ENCODE measurements at places on chromosomes 4 and X.

GRCh38 chrX:155086202-155086840, 15.0 kb downstream of the BRCC3 start:
- DNase-seq, result no peak

- no peak for DNase-seq
Measured at GRCh38 chrX:53442322-53442631, 8.1 kb upstream of the HSD17B10 start.

GRCh38 chrX:29555465-29556091, 659.8 kb upstream of the MAGEB2 start:
- DNase-seq, result no peak

DNA sequence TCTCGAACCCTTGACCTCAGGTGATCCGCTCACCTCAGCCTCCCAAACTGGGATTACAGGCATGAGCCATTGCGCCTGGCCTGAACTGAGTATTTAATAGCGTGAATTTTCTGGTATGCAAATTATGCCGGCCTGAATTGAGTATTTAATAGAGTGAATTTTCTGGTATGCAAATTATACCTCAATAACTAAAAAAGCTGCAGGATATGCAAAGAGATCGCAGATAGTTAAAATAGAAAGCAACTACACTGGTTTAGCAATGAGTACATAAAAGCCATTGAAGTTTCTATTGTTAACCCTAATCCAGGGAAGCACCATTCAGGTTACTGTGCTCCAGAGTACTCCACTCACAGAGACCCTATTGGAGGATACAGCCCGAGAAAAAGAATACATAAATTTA, 22.8 kb downstream of the FBXW7 start:
- DNase-seq, result no peak

DNA sequence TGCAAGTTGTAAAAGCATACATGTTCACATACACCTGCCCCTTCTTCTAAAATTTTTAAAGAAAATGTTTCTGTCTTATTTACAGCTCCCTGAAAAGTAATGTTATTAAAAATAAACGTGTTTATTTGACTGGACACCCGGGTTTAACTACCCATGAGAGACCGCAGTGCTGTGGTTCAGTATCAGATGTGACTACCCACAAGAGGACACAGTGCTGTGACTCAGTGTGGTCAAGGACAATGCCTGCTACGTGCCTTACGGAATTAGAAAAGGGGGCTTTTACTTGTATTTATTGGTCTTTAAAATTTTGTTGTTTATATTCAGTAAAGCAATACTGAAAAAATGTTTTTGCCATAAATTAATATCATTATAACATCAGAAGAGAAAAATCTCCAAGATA, 641.4 kb downstream of the TRIML1 start:
- no peak for DNase-seq

DNA sequence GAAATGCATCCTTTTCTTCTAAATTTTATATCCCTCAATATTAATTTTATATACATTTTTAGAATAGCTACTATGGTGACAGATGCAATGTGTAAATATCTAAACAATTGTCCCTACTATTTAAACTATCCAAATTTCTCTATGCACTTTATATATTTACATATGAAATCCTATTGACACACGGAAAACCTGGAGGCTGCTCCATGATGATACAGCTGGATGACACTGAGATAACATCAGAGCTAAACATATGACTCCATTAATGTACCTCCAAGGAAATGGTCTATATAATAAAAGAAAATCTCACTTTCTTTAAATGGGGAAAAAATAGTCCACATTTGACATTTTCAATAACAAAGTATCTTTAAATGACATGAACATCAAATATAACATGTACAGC, 43.7 kb downstream of the DDX60 start:
- DNase-seq, result no peak

DNA sequence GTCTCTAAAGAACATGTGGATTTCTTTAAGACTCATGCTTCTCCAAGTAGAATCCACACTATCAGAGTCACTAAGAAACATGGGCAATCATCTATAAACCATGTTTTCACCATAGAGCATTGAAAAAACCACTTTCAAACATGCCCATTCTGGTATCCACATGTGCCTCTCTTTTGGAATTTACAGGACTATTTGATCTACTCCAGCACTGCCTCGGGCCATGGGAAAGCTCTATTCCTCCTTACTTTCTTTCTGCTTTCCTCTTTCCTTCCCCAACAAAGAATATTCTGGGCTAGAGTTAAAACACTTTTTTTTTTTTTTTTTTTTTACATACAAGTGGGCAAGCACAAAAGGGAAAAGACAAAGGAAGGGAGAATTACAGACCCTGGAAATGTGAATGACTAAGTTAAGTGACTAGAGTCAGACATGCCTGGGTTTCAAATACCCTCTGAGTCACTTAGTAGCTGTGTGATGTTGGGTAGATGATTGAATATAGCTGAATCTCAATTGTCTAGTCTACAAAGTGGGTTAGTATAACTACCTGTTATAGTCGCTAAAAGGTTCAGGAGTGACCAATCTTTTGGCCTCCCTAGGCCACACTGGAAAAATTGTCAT, 847.7 kb upstream of the INTU start:
- DNase-seq, result no peak

DNA sequence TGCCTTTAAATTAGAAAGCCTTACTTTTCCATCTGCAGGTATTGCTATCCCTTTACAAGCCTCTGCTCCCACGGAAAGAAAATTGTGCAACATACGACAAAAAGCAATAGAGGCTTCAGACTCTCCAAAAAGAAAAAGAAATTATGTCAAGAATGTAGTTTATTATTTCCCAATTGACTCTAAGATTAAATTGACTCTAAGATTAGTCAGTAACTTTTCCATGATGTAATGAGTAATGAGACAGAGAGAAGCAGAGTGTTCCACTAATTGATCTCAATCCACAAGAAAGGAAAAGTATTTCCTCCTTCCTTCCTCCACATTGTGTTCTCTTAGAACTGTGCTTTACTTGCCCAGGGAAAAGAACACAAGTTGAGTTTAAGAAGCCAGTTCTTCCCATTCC, 345.7 kb upstream of the HS3ST1 start:
- DNase-seq, result no peak

DNA sequence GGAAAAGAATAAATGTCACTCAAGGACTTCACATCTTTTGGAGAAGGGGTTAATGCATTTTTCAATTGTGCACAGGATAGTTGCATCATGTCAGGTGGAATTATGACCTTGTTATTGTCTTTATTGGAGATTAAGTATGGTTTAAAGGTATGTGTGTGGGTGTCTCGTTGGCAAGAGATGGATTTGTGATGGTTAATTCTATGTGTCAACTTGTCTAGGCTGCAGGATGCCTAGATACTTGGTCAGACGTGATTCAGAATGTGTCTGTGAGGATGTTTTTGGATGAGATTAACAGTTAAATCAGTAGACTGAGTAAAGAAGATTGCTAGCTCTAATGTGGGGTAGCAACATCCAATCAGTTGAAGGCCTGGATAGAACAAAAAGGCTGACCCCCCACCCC, 42.2 kb upstream of the HSD17B10 start:
- DNase-seq, result no peak

DNA sequence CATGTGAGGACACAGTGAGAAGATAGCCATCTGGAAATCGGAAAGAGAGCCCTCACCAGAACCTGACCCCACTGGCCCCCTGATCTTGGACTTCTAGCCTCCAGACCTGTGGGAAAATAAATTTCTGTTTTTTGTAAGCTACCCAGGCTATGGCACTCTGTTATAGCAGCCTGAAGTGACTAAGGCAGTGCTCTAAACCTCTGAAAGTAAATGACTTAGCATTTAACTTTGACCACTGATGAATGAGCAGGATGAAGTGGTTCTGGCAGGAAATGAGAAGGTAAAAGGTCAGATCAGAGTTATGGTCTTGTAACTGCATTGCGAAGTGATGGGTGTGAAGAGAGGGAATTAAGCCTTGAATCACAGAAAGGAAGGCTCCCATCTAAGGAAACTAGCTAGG, 17.0 kb downstream of the GPAT3 start:
- DNase-seq, result no peak

DNA sequence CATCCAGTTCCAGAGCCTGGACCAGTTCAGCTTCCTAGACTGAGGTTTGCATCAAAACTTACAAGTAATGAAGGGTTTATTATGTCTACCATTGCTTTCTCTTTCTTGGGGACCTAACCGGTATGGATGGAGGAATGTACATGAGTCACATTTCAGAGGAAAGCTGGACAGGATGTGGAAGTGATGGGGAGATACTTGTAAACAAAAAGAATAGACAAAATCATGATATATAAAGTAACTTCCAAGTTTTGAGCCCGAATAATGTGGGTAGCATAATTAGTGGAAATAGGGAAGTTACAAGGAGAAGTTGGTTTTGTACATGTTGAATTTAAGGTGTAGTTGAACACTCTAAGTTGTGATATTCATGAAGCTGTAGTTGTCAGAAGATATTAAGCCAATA, 15.0 kb downstream of the FNIP2 start:
- no peak for DNase-seq

- DNase-seq, result no peak
Measured at GRCh38 chr4:137601934-137602333, 69.6 kb upstream of the PCDH18 start.

GRCh38 chr4:178481564-178481963, 1039.3 kb upstream of the AGA start:
- no peak for DNase-seq

GRCh38 chr4:149292425-149293007, 523.1 kb downstream of the IQCM start:
- DNase-seq, result no peak

- DNase-seq, result no peak
Measured at GRCh38 chr4:1973218-1973617, 35.6 kb downstream of the NELFA start.

DNA sequence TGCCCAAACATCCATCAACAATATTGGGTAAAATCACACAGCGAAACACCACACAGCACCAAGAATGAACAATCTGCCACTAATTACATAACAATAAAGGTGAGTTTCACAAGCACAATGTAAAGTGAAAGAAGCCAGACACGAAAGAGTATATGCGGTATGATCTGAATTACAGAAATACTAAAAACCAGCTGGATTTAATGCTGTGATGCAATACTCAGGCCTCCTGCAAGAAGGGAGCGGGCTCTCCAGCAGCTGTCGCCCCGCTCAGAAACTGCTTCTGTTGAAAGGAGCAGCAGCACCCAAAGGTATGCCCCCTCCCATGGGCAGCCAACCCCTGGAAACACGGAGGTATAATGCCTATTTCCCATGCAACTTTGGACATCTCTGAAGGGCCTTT, 77.0 kb downstream of the PAPSS1 start:
- no peak for DNase-seq

DNA sequence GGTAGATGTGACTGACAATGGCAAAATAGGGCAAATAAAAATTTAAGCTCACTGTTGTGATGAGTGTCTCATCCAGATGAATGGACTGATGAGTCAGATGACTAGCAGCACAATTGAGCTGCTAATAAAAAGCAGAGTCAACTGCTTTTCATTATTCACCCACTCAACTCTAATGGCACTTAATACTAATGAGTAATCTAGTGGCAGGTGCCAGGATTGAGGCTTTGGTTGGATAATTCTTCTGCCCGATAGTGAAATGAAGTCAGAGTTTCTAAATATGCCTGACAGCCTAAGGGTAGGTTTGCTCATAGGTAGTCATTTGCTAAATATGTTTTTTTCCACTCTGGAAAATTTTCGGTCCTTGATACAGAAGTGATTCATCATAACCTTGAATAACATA, 10.4 kb downstream of the OGT start:
- DNase-seq, result no peak

GRCh38 chr4:42397635-42398170, 415 bp downstream of the SHISA3 start:
- no peak for DNase-seq

DNA sequence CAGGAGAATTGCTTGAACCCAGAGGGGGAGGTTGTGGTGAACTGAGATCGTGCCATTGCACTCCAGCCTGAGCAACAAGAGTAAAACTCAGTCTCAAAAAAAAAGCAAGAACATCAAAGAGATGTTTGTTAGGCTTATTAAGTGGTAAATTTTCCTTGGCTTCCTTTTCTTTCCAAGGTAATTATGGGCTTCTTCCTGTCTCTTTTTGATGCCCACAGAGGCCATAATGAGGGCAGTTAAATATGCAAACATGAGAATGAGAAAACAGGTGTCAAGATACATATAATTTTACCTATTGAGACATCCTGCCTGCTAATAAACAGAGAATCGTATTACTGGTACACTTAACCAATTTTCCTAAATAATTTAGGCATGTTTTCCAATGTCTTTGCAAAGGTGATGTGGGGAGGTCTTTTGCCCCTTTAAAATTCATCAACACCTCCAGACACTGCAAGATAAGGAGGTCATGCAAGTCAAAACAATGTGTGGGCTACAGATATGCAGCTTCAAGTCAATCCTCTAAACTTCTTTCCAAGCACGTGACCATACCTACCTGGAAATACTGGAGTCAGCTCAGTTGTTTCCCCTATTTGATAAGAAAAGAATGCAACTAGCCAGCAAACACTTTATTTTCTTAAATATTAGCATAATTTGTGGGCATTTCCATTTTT, 2.7 kb downstream of the SLC39A8 start:
- no peak for DNase-seq

DNA sequence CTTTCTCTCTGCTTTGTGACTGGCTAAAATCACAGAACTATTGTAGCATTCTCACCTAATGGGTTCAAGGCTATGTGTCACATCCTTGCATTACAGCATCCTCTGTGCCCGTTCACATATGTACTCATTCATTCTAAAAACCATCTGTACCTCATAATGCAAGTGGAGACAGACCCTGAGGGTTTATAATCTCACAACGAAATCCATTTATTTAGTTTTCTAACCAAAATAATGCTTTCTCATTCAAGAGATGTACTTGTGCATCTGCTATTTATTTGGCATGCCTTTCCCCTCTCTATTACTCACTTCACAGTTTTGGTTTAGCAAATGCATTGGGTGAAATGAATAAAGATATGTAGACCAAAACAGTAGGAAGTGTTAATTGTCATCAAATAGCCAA, 261.5 kb downstream of the DCHS2 start:
- no peak for DNase-seq

DNA sequence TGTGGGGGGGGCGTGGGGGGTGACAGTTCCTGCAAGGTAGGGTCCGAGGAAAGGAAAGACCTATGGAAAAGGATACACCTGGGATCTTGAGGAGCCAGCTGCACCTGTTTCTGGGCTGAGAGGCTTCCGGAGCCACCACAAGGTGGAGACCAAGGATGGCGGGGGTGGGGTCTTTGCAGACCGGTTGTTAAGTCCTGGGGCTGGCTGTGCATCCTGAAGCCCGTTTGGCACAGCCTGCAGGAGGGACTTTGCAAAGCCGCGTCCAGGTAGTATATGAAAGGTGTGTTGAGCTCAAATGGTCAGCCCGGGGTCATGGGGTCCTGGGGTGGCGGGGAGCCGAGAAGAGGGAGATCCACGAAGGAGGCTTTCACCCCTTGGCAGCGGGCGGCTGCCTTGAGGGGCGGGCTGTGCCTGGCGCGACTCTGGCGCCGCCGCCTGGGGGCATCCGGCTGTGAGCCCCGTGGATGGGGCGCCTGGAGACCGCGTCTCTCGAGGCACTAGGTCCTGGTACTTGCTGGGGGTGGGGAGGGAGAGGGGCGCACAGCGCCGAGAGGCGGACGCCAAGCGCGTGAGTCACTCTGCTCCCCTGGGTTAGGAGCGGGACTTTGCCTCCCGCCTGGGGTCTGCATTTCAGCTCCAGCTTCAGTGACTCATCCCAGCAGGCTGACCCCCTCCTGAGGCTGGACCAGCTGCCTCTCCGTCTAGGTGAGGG, 58.2 kb upstream of the DYNLT3 start:
- DNase-seq, result no peak

- DNase-seq, result no peak
Measured at GRCh38 chrX:130109429-130110378, 593 bp downstream of the ELF4 start.

- DNase-seq, result no peak
Measured at GRCh38 chr4:158046345-158046744, 126.5 kb downstream of the GASK1B start.

Data from right atrium auricular region (tissue), 2 donors.